Stimulated activated CD8-positive, alpha-beta memory T cell treated with anti-CD3 and anti-CD28 coated beads, Interleukin-12 subunit alpha, Interleukin-12 subunit beta, amount 100 ng/mL, for 1 hour (primary cell): ENCODE measurements at places on chromosomes 16 and 17.

- DNase-seq = no peak
Observed at GRCh38 chr17:29593591-29594518, 923 bp downstream of the ANKRD13B start.

- DNase-seq = no peak
Observed at GRCh38 chr16:3637371-3637923, 17.0 kb upstream of the DNASE1 start.

- DNase-seq = no peak
Observed at GRCh38 chr16:89397331-89397861, 93.0 kb downstream of the ANKRD11 start.

DNA sequence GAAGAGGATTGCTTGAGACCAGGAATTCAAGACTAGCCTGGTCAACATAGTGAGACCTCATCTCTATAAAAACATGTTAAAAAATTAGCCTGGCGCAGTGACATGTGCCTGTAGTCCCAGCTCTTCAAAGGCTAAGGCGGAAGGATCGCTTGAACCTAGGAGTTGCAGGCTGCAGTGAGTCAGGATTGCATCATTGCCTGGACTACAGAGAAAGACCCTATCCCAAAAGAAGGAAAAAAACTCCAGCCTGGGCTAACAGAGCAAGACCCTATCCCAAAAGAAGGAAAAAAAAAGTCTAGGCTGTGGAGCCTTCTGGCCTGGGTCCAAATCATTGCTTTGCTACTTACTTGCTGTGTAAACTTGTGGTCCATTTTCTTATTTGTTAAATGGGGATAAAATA, 4.9 kb downstream of the CCP110 start:
- DNase-seq = no peak

- DNase-seq = no peak
Observed at GRCh38 chr16:86587487-86587886, 9.1 kb downstream of the FOXL1 start.

GRCh38 chr17:57987581-57988300, at the start of gene VEZF1:
Gene VEZF1, minus strand, starts transcription at chr17:57988254. Its CDS starts 143 bp downstream, at chr17:57988111.
- DNase-seq = peak; percentile 62

DNA sequence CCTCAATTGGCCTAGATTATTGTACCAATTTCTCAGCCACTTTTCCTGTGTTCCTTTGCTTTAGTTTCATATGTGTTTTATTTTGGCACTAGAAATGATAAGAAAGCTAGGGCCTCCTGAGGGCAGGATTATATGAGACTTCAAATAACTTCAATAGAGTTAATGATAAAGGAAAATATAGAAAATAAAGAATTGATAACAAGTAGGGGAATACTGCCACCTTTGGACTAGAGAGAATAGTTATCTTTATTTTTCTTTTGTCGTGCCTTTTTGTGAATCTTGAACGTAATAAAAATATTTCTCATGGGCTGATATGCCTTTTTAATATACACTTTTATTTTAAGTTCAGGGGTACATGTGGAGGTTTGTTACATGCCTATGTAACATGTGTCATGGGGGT, 29.3 kb upstream of the RBL2 start:
- no peak for DNase-seq

DNA sequence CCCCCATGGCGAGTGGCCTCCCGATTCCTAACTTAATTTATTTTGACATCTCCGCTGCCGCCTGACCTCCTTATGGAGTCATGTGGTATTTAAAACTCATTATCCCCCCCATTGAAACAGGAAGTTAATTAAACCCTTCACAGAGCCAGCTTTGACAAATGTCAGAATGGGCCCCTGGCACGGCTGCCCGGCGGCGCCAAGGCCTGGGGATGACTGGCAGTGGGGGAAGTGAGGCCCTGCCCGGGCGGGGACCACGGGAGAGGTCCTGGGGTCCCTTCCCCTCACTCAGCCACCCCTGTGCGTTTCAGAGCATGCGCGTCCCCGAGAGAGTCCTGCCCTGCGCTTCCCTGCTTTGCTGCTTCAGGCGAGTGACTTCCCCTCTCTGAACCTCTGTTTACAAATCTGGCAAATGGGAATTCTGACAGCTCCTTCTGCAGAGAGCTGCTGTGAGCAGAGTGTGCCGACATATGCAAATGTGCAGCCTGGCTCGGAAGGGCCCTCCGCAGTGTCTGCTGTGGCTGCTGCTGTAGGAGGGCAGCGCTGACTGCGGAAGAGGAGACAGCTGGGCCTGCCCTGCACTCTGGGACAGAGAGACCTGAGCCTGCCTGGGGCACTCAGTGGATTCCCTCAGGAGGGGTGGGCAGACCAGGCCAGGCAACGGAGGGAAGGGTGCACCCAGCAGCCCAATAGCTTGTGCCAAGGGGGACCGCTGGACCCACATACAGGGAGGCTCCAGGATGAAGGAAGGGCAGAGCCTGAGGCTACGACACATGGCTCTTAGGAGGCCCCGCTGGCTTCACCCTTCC, 4.4 kb upstream of the ZFPM1 start:
- no peak for DNase-seq

- DNase-seq = no peak
Observed at GRCh38 chr16:85754413-85754812, 3.5 kb upstream of the C16orf74 start.

DNA sequence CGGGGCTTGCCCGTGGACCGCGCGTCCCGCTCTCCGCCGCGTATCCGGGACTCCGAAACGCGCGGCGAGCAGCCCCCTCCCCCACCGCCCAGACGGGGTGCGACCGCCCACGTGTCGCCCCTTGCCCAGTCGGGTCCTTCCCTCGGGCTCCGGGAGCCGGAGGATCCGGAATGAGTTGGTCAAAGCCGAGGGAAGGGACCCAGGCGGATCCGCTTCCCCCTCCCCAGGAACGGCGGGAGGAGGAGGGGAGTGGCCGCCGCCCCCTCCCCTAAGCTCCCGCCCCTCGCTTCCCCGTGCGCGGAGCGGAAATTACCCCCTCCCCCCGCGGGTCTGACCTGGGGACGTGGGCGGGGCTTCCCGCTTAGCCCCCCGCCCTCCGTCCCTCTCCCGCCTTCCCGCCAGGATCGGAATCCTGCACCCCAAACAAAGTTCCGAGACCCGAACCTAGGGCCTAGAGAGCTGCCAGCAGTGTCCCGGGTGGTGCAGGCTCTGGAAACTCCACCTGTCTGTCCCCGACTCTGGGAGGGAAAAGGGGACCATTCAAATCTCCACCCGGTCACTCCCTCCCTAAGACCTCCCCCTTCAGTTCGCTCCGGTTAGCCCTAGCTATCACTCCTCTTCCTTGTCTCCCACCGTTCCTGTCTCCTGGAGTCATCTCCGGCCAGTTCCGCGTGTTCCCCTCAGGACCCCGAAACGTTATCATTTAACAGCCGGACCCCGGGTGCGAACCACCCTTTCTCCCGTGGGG, 1.0 kb upstream of the IGF2BP1 start:
- no peak for DNase-seq

DNA sequence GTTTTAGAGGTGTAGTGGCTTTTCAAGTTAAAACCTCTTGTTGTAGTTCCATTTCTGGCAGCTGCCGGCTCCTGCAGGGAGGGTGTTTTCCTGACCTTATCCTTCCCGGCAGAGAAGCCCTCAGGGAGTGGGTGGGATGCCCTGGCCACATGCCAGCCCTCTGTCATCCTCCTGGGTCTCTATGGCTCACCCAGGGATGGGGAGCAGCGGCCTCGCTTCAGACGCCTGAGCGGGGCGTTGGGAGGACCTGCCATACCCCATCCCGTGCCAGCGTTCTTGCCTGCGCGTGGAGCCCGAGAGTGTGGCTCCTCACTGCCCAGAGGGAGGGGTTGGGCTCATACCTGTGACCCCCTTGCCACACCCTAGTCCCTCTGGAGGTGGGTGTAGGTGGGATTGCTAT, 11.9 kb downstream of the KCNJ12 start:
- DNase-seq = no peak

DNA sequence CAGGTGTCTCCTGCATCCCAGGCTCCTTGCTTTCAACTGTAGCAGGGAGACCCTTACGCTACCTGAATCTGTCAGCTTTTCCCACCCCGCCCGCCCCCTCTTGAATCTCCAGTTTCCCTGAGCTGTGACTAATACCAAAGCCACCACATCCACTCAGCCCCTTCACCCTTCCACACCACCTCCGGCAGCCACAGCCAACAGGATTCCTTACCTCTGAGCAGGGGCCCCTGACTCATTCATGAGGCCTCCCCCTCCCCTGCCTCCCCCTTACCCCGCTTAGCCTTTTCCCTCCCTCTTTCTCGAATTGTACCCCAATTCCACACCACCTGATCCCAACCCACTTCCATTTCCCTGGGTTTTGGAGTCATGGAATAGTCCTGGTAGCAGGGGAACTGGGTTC, 2.3 kb downstream of the STX1B start:
- DNase-seq = no peak

GRCh38 chr16:5011637-5012036, 22.1 kb downstream of the NAGPA start:
- DNase-seq = no peak

GRCh38 chr17:38579934-38580333, 25.8 kb downstream of the SRCIN1 start:
- no peak for DNase-seq

GRCh38 chr17:41024697-41025096, 2.3 kb downstream of the KRTAP1-5 start:
- no peak for DNase-seq

DNA sequence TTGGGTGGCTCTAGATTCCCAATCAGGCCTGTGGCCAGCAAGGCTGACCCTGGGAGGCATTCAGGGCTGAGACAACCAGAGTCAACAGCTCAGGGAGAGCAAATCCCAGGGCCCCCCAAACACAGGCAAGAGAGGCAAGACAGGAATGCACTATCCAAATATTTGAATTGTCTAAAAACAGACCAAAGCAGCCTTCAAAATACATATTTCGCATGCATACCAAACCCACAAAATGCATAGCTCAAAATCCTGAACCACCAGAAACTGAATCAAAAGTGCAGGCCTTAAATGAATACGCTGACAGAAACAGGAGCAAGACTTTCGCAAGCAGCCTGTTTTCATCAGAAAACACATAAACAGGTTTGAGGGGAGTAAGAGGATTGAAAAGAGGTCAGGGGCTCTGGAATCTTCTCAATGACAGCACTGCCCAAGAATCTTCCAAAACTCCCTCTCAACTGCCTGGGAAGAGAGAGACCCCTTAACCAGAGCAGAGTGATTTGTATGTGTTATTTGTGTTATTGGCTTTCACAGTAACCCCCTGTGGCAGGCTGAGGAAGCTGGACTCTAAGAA, 213.6 kb upstream of the CDH5 start:
- no peak for DNase-seq

- no peak for DNase-seq
Observed at GRCh38 chr17:35617505-35617904, 30.4 kb downstream of the AP2B1 start.

- DNase-seq = no peak
Observed at GRCh38 chr16:14148016-14148415, 76.9 kb downstream of the MRTFB start.

GRCh38 chr17:42160531-42160910, 5.7 kb upstream of the RAB5C start:
- DNase-seq = no peak

DNA sequence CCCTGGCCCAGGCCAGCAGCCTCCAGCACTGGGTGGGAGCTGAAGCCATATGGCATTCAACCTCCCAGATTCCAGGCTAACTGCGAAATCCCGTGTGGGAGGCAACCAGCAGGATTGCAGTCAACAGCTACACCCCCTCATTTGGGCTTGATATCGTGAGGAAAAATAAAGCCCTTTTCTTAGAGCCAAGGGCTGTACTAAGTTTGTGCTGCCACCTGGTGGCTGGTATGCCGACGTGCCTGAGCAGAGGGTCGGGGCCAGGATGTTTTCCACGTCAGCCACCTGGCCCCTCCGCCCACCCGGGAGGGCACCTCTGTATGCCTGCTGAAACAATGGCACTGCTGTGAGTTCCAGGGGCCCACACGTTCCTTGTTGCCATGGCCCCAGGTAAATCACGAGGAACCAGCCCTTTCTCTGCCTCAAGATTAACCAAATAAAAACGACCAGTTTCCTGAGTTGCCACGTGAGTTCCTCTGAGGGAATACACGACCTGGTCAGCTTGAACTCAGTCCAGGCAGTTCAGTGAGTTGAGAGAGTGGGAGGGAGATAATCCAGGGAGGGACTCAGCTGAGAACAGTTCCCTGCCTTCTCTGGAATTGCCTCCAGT, 9.0 kb downstream of the TMEM98 start:
- DNase-seq = peak; percentile 40

- no peak for DNase-seq
Observed at GRCh38 chr16:69822174-69822935, 60.2 kb downstream of the WWP2 start.

DNA sequence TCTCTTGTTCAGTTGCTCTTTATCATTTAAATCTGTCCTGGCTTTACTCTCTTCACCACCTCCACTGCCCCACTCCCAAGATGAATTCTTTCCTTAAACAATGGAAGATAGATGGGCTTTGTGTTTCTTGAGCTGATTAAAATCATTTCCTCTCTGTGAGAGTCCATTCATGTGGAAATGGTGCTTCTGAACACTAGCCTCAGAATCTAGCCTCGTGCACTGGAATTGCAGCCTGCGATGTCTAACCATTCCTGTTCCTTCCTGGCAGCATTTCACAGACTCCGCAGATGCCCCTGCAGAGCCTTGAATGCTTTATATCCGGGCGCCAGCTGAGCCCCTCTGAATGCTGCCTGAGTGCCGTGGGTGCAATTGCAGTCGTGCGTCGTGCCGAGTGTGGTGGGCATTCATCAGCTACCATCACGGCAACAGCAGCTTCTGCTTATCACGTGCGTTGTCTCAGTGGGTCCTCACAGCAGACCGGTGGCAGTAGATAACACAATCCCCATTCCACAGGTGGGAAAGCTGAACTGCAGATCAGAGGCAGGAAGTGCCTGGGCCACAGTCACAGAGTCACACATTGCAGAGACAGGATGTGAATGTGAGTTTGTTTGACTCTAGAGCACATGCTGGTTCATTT, 172.8 kb upstream of the WSCD1 start:
- DNase-seq = no peak

DNA sequence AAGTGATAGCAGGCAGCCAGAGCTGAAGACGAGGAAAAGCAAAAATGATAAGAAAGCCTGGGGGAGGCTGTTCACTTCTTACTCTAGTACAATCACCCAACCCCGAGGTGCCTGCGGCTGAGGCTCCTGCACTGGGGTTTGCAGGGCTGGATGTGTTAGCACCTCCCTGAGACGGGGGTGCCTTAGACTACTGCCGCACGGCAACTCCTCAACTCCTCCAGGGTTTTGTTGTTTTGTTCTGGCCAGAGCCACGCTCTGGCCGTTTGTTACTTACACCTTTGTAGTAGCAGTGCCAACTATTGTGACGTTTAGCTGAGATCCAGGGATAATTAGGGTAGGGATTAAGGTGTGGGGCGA, 51.5 kb downstream of the LDHD start:
- DNase-seq = peak; percentile 16

- no peak for DNase-seq
Observed at GRCh38 chr17:32625971-32626370, 139.2 kb downstream of the CDK5R1 start.
